Activated naive CD4-positive, alpha-beta T cell treated with anti-CD3 and anti-CD28 coated beads, Interleukin-2, amount 10 ng/mL, durations not matched to agents 7 days and 5 days (primary cell): ENCODE measurements at places on chromosomes 4 and X.

- DNase-seq, result no peak
Observed at GRCh38 chrX:118499295-118499694, 3.7 kb downstream of the DOCK11 start.

DNA sequence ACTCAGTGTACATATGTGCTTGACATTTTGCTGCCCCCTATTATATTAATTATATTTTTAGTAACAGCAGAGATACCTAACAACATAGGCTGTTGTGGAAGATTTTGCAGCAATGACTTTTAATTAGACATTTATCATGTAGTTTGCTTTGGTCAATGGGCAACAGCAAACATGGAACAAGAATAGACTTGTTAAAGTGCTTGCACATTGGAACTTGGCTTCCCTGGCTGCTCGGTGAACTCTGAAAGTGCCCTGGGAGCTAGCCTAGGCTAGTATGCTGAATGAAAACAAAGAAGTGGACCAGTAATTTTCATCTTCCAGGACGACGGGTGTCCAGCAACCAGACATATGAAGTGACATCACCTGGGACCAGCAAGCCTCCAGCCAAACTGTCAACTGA, 1157.1 kb downstream of the ARAP2 start:
- no peak for DNase-seq

GRCh38 chrX:11765449-11765848, 7.4 kb downstream of the MSL3 start:
- peak; percentile 39 for DNase-seq

- no peak for DNase-seq
Observed at GRCh38 chr4:53635697-53636483, 44.6 kb upstream of the LNX1 start.

DNA sequence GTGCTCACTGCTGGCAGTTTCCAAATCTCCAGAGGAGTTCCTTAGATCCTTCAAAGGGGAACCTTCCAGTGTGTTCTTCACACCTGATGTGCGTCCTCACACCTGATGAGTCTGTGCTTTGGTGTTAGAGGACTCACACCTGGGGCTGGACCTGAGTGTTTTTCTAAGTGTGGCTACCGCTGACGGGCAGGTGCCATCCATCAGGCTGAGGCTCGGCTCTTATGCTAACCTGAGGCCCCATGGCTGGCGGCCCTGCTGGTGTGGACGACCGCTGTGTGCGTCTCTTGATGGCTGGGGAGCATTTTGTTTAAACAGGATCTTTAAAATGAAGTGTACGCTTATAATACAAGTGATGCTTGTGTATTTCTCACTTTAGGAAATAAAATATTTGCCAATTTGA, 28.4 kb downstream of the PCGF3 start:
- DNase-seq, result no peak
